Esophagus squamous epithelium (tissue), 5 donors: ENCODE measurements at places on chromosomes 7 and 10. TPM values are rescaled to one million over a fixed set of nuclear protein-coding genes. Genes with fewer than 3 reads are reported as not detected.
A peak's percentile ranks its signal among the peaks of the same experiment; 100 is the strongest.

GRCh38 chr7:121401896-121402295, 5.8 kb upstream of the FAM3C start:
- DNase-seq: no peak
- no peaks in the 10 kb centered on the region for H3K36me3 ChIP-seq
- H3K27ac ChIP-seq: no peak overlapping the region

- no peak overlapping the region for H3K4me3 ChIP-seq
- no peaks in the 10 kb centered on the region for H3K4me1 ChIP-seq
- no peaks in the 10 kb centered on the region for H3K27me3 ChIP-seq
- no peak overlapping the region for H3K27ac ChIP-seq
Measured at GRCh38 chr7:36192053-36192824, 39.2 kb downstream of the EEPD1 start.

Gene FAM180A
- 0.50 TPM for total RNA-seq

Gene TNPO3
- 35.9 TPM for total RNA-seq

GRCh38 chr7:47622946-47623640, 41.2 kb upstream of the TNS3 start:
- peak overlapping the region; percentile 67 for H3K27ac ChIP-seq
- DNase-seq: no peak
- H3K36me3 ChIP-seq: no peaks in the 10 kb centered on the region
- peaks cover 8% of the 10 kb centered on the region for H3K27me3 ChIP-seq
- no peak overlapping the region for H3K4me3 ChIP-seq
